GM06990 (cell line): ENCODE measurements at places on chromosomes 7 and 10.

DNA sequence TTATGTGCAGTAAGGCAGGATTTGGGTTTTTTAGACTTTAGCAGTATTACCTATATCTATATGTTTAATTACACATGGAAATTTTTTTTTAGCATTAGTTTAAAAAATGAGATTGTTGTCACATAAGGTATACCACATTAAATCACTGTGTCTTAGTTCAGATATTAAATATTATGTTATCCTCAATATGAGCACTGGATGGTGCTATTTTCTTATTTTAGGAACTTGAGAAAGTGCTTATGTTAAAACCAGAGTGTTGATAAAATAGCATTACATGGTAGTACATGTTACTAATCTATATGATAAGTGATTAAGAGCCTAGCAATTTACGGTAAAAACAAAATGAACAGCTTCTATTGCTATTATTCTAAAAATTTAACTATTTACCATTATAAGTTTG, 28.8 kb downstream of the MIOS start:
- no peak for DNase-seq

- DNase-seq, result no peak
Measured at GRCh38 chr10:29120216-29120615, 168.7 kb upstream of the LYZL1 start.

- DNase-seq, result no peak
Measured at GRCh38 chr7:8232999-8233847, 28.7 kb downstream of the ICA1 start.

DNA sequence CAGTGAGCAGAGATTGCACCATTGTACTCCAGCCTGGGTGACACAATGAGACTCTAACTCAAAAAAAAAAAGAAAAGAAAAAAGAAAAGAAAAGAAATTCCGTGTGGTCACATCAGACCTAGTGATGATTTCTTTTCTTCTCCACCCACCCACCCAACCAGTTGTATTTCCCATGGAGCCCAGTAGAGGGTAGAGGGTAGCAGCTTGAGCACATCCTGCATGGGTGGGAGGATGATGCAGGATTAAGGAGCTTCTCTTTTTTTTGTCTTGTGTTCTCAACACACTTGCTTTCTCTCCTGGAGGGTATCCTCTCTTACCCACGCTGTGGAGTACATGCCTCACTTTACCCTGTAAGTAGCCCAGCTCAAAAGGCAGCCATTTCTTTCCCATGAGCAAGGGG, 118.6 kb upstream of the CARD11 start:
- DNase-seq, result no peak

- DNase-seq, result no peak
Measured at GRCh38 chr7:140506788-140507464, 27.6 kb upstream of the MKRN1 start.

GRCh38 chr7:2541291-2542010, 13.9 kb downstream of the BRAT1 start:
- DNase-seq, result no peak

GRCh38 chr10:114046087-114046458, 2.4 kb downstream of the ADRB1 start:
- no peak for DNase-seq

DNA sequence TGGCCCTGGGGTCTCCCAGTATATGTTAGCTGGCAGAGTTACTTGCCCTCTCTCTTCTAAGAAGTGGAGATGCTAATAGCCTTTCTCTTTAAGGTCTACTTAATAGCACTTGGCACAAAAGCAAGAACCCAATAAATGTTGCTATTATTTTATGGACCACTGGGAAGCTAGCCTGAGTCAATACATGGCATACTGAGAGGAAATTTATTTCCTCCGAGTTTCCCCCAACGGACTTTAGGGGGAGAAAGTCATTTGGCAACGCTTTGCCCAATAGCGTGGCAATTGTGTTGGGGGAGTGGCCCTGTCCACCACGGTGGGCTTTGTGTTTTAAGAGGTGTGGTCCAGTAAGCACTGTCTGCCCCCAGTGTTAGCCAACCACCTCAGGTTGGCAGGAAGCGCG, 87.4 kb upstream of the SMNDC1 start:
- DNase-seq, result no peak

DNA sequence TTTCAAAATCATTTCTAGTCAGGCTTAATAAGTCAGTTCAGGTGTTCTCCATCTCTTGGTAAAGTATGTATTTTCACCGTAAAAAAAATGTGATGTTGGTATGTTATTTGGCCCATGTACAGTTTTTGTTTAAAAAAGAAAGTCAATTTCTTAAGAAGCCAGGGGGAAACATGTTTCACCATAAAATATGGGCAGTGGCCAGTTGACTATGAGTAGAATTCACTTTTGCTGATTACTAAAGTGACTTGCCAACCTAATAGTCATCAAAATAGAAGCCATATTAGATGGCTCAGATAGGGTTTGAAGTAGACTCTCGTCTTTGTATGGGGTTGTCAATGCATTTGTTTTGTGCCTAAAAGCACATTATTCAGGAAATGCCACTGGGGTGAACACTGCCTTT, 266.3 kb downstream of the BICC1 start:
- no peak for DNase-seq

DNA sequence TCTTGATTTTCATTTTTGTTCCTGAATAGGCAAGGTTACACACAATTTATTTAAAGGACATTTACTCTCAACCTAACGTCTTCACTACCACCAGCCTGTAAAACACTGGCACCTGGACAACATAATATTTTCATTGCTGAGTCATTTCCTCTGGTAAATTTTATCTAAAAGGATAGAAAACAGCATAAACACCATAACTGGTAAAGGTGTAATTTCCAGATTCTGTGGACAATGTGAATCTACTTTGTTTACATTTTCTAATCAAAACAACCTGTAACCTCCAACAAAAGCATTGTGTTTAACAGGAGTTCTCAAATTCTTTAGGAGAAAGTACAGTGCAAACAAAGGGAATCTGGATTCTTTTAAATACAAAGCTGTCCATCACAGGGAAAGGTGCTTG, 472.0 kb upstream of the AKR1E2 start:
- no peak for DNase-seq

DNA sequence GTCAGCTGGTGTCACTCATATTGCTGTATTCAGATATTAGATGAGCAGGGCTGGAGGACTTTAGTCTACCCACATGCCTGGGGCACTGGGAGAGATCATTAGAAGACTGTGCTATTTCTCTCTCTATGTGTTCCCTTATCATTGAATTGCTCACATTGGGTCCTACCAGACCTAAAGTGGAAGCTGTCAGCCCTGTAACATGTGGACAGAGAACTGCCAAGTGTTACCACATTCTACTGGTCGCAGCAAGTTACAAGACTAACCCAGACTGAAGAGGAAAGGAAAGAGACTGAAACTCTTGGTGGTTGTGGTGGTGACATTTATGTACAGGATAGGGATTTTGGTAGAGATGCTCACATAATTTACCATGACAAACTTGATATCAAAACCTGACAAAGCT, 627.1 kb upstream of the FZD8 start:
- no peak for DNase-seq

GRCh38 chr10:30558411-30558810, 71.1 kb downstream of the LYZL2 start:
- no peak for DNase-seq

DNA sequence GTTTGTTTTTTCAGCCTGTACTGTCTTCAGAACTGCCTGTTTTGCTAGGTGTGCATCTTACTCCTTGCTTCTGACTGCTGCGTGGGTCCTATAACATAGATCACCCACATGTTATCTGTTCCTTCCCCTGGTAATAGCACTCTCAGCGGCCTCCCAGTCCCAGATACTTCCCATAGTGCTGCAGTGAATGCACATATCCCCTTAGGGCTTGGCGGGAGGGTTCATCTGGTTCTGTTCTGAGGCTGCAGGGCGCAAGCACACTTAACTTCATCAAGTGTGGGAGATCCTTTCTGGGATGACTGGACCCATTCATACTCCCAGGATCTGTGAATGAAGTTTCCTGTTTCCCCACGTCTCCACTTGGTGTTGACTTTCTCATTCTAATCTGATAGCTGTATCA, 90.7 kb downstream of the CELF2 start:
- no peak for DNase-seq

- no peak for DNase-seq
Measured at GRCh38 chr7:73611017-73611555, 13.2 kb downstream of the MLXIPL start.

- DNase-seq, result no peak
Measured at GRCh38 chr7:35681231-35682029, 13.5 kb downstream of the HERPUD2 start.

DNA sequence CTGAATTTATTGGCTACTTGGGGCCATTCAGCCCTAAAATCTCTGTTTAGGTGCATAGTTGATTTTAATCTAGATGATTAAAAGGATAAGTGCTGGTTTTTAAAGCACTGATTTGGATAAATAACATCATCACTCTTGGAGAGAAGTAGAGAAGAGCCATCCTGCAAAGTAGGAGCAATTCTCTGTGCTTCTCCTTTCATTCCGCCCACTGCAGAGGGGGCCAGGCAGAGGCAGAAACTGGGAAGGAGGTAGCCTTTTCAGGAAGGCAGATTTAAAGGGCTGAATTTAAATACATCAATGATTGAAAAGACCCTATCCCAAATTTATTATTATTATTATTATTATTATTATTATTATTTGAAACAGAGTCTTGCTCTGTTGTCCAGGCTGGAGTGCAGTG, 14.1 kb downstream of the MAP3K8 start:
- no peak for DNase-seq

- no peak for DNase-seq
Measured at GRCh38 chr10:126133082-126133620, 236.8 kb downstream of the FANK1 start.

- no peak for DNase-seq
Measured at GRCh38 chr7:141691540-141691939, 10.4 kb downstream of the DENND11 start.

- DNase-seq, result no peak
Measured at GRCh38 chr10:12191715-12192114, 4.0 kb downstream of the NUDT5 start.

DNA sequence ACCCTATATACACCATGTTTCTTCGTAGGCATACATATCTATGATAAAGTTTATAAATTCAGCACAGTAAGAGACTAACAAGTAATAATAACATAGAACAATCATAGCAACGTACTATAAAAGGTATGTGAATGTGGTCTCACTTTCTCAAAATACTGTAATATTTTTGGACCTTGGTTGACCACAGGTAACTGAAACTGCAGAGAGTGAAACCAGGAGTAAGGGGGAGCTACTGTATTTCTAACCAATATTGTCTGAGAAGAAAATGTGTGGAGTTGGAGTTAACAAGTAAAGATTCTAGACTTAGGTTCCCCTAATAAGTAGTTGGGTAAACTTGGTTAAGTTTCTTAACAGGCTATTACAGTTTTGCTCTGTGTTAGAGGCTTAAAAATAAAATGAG, 72.1 kb downstream of the GNAI1 start:
- no peak for DNase-seq

GRCh38 chr7:142455392-142455791, 197.5 kb upstream of the PRSS58 start:
- no peak for DNase-seq

GRCh38 chr7:51175316-51175991, 141.2 kb downstream of the COBL start:
- DNase-seq, result no peak

DNA sequence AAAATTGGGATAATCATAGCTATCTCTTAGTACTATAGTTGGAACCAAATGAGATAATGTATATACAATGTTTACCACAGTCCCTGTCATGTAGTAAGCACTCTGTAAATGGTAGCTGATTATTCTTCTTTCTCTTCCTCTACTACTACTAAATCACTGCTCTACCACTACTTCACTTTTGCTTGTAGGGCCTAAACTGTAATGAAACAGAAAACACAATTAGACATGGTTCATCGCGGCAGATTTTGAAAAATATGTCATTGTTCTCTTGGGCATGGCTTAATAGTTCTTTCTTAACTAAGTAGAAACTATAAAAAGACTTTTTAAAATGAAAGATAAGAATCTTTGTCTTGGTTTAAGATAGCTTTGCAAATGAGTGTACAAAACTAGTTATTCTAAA, 34.9 kb downstream of the R3HCC1L start:
- DNase-seq, result peak; percentile 9

DNA sequence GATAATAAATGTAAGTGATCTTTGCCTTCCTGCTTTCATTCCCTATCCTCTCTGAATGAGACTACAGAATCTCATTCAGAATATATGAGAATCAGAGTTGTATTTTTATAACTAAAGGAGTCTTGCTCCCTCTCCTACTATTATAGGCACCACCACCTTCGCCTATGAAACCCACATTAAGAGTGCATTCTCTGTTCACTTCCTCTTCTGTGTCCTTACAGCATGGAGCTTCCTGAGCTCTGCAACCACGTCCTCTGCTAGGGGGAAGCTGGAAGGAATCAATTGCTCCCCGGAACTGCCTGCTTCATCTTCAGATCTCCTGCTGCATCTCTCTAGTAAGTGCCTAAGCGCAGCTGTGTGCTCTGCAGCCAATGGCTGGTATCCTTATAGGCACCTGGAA, 820.7 kb downstream of the GRID1 start:
- no peak for DNase-seq

- DNase-seq, result no peak
Measured at GRCh38 chr7:147012666-147013065, 896.1 kb downstream of the CNTNAP2 start.

DNA sequence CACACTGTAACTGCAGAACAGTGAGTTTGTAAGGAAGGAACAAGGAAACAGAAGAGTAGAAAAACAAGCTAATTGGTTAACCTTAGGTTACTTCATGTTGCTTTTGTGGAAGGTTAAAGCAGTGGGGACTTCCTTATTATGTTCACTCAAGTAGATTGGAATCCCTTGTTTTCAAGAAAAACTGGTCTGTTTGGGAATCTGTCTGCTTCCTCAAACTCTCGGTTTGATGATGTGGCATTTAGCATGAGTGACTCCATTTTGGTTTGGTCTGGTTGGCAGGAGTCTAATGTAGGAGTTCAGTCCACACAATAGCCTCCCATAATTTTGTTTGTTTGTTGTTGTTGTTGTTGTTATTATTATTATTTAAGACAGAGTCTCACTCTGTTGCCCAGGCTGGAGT, 3.8 kb upstream of the TRIM56 start:
- no peak for DNase-seq

DNA sequence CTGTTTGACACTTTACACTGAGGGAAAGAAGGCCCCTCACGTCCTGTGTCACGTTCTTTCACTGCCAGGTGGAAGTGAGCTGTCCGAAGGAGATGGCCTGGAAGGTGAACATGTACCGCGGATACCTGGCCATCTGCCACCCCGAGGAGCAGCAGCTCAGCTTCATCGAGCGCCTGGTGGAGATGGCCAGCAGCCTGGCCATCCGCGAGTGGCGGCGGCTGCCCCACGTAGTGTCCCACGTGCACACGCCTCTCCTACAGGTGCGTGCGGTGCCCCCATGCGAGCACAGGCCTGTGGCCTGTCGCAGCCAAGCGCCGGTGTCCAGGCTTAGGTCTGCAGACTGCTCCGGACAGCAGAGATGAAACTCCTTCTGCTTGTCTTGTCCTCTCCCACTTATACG, 103.4 kb downstream of the TRRAP start:
- no peak for DNase-seq

DNA sequence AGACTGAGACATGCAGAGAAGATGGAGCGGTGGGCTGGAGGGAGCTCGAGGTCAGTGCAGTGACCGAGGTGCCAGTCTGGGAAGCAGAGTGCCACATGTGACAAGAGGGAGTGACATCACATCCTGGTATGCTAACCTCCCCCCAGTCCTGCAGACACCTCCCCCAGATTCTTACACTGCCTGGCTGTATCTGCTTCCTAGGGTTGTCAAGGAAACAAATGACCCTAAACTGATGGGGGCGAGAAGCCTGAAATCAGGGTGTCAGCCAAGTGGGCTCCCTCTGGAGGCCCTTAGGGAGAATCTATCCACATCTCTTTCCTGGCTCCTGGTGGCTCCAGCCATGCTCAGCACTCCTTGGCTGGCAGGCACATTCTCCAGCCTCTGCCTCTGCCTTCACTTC, 316.1 kb upstream of the ZMIZ1 start:
- no peak for DNase-seq

GRCh38 chr10:104080762-104081161, 4.9 kb downstream of the COL17A1 start:
- no peak for DNase-seq
